ENCODE measurements at places on chromosomes 12 and 14.
A peak's percentile ranks its signal among the peaks of the same experiment; 100 is the strongest.

DNA sequence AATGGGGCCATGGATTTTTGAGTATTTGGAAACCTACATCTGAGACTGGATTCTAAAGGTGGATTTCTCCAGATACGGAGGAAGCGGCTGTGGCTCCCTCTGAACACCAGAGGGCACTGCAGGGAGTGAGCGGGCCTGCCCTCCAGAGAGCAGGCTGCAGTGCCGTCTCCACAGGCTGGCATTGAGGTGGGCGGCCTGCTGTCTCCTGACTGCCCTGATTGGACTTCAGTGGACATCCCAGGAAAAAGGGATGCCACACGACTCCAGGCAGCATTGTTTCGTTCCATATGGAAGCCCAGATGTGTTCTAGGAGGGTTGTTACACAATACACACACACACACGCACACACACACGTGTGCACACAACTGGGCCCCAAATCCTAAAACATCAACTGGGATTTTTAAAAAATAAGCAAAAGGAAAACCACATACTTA, 20.9 kb upstream of the ANO2 start:
- peak; percentile 36 for DNase-seq

DNA sequence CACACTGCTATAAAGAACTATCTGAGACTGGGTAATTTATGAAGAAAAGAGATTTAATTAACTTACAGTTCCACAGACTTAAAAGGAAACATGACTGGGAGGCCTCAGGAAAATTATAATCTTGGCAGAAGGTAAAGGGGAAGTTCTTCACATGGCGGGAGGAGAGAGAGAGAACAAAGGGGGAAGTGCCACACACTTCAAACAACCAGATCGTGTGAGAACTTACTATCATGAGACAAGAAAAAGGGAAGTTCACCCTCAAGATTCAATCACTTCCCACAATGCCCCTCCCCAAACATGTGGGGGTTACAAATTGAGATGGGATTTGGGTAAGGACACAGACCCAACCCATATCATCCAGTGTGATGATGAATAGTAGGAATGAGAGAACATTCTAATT, 366.5 kb downstream of the LRFN5 start:
- no peak for DNase-seq

DNA sequence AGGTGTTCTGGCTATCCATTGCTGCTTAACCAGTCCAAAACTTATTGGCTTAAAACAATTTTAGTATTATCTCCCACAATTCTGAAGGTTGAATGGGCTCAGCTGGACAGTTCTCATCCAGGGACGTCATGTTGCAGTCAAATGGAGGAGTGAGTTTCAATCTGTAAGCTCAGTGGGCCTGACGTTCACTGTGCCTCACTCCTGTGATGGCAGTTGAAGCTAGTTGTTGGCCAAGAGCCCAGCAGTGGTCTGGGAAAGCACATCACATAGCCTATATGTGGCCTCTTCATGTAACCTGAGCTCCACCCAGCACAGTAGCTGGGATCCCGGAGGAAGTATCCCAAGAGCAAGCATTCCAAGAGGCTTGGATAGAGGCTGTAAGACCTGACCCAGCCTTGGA, 40.6 kb upstream of the CDKN3 start:
- DNase-seq, result no peak

GRCh38 chr12:13200841-13201240, 4.3 kb downstream of the EMP1 start:
- no peak for DNase-seq

DNA sequence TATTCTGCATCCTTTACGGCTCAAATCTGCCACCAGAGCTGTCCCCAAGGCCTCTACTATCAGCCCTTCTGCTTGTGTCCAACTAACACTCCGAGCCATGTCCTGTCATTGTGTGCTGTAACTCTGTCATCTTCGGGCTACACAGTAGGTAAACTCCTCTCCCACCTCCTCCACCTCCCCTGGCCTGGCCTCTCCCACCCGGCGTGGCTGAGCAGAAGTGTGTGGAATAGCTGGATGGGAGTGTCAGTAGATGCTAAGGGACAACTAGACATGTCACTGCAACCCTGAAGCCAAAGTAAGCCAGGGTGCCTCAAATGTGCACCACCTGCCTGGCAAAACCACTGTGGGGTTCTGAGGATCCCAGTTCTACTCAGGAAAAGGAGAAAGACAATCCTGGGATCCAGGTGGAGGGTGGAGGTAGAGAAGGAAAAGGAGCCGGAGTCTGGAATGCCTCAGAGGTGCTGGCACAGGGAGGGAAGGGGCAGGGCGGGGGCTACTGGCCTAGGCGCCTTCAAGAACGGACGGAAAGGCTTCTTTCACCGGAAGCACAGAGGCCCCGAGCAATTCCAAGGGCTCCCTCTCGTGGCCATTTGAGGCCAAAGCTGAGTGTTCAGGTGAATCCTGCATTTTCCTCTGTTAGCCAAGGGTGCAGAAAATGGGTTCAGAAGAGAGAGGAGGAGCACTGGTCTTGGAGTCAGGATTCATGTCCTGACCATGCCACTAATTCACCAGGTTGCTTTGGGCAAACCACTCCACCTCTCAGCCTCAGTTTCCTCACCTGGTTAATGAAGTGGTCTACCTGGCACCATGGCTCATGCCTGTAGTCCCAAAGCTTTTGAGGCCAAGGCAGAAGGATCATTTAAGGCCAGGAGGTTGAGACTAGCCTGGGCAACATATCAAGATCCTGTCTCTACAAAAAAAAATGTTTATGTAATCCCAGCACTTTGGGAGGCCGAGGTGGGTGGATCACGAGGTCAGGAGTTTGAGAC, 20.5 kb upstream of the FAM181A start:
- peak; percentile 14 for DNase-seq

GRCh38 chr12:98656289-98657101, 11.4 kb downstream of the APAF1 start:
- no peak for DNase-seq

DNA sequence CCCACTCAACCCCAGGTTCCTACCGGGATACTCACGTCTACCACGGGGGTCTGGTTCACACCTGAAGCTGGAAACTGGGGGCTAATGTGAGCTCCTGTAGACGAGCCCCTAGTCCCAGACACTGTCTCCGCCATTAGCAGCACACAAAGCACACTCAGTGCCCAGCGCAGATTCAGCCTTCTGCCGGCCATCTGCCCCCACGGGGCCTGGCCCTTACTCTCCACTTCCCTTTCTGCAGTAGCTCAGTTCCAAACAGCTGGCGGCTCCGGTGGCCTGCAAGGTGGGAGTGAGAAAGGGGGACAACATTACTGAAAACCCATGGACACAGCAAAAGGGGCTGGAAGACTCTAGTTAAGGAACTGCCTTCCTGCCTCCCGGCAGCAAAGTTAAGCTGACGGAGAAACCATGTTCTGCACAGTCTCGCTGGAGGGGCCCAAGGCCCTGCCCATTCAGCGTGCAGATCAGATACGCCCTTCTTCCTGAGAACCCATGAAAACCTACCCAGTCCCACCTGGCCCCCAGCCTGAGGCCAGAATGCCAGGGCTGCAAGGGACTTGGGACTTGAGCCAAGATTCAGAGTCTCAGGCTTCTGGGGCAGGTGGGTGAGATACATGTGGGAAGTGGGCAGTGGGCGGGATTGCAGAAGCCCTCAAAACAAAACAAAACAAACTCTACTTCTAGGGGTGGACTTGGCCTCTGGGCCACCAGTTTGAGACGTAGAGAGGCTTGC, 2.1 kb downstream of the SLC8B1 start:
- DNase-seq, result no peak

DNA sequence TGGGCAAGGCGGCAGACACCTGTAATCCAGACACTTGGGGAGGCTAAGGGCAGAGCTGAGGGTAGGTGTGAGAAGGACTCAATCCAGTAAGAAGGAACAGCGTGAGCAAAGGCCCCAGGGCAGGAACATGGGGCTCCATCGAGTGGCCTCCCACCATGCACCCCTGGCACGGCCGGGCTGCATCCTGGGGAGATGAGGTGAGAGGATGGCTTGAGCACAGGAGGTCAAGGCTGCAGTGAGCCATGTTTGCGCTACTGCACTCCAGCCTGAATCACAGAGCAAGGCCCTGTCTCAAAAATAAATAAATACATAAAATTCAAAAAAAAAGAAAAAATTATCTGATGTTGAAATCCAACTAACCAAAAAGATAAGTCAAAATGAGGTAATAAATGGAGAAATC, 58.5 kb downstream of the ARL6IP4 start:
- no peak for DNase-seq

DNA sequence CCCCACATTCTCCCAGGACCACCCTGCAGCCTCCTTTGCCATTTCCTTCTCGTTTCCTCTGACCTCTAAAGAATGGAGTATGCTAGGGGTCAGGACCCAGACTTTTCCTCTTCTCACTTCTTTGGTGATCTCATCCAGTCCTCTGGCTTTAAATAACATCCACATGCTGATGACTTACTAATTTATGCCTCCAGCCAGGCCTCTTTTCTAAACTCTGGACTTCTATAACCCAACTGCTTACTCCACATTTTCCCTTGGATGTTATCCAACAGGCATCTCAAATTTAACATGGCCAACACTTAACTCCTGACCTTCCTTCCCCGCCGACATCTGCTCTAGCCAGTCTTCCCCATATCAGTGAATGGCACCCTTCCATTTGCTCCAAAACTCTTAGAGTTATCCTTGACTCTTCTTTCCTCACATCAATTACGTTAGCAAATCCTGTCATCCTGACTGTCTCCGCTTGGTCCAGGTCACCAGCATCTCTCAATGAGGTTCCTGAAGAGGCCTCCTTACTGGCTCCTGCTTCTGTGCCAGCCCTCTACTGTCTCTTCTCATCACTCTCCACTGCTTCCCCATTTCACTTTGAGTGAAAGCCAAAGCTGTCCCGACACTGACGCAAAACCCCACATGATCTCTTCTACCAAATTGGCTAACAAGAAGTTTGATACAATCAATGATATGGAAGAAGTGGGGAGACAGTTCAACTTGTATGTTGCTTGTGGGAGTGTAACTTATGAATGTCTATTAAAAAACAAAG, 42.7 kb downstream of the TMBIM6 start:
- DNase-seq, result no peak

- no peak for DNase-seq
Observed at GRCh38 chr14:22887990-22888378, 5.0 kb downstream of the REM2 start.

Measured in Caki2 (cell line).